ENCODE measurements at places on chromosomes 12 and 14. TPM values are rescaled to one million over a fixed set of nuclear protein-coding genes. Genes with fewer than 3 reads are reported as not detected.

THAP2 gene
- polyA plus RNA-seq, result 9.5 TPM

ESPL1 gene
- 1.1 TPM for polyA plus RNA-seq

ARHGAP9 gene
- 320 TPM for polyA plus RNA-seq

CIROP gene
- polyA plus RNA-seq, result not detected

AGAP2 gene
- polyA plus RNA-seq, result 17.1 TPM

SERPINA10 gene
- polyA plus RNA-seq, result not detected

NXPH4 gene
- 3.5 TPM for polyA plus RNA-seq

HOTAIR gene
- polyA plus RNA-seq, result not detected

B3GNT4 gene
- polyA plus RNA-seq, result not detected

C12orf56 gene
- polyA plus RNA-seq, result not detected

LRTM2 gene
- polyA plus RNA-seq, result not detected

All from B cell (primary cell).